ENCODE measurements at places on chromosomes 13 and 19.

- DNase-seq: no peak
Observed at GRCh38 chr19:35447606-35448469, at the start of gene FFAR2. Gene FFAR2, plus strand, starts transcription at chr19:35448257. Its CDS starts 1,458 bp downstream, at chr19:35449715.

DNA sequence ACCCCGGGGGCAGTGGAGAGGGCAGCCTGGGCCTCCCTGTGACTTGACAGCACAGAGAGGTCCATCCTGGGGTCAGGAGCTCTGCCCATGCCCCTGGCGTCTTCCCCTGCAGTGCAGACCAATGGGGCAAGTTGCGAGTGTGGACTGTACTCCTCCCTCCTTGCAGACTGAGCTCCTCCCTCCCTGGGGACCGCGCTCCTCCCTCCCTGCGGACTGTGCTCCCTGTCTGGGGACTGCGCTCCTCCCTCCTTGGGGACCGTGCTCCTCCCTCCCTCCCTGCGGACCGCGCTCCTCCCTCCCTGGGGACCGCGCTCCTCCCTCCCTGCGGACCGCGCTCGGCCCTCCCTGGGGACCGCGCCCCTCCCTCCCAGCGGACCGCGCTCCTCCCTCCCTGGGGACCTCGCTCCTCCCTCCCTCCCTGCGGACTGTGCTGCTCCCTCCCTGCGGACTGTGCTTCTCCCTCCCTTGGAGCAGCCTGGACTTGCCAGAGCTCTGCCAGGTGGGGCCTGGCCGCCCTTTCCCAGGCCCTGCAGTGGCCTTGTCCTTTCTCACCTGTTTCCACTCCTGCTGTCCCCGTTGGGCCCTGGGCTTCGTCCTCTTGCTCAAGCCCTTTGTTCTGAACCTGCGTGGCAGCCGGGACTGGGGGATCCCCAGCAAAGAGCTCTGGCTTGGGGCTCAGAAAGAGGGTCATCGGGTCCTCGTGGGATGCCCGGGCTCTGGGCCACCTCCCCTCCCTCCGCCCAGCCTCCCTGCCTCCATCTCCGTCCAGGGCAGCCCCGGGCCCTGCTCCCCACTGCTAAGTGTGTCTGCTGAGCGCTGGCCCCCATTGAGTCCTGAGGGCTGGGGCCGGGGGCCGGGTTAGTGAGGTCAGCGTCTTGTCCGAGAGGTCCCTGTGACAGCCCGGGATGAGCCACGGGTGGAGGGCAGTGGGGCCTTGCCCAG is 6.8 kb downstream of the GAMT start:
- DNase-seq: no peak

- no peak for DNase-seq
Observed at GRCh38 chr19:4578552-4579248, 19.2 kb upstream of the SEMA6B start.

DNA sequence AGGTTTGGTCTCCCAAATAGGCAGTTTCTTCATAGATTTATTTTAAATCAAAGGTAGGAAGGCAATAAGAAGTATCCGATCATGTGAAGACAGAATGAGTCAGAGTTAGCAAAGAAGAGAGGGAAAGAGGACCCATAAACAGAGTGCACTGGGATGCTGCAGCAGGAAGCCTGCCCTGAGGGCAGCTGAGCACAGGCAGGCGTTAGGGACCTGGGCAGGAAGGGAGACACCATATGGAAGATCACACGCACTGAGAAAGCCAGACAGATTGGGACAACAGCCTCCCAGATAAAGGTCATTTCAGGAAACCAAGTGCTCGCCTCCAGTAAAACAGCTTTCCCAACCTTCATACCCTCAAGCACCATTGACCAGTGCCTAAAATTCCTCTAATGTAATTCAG is 598.0 kb downstream of the EFNB2 start:
- DNase-seq: no peak

DNA sequence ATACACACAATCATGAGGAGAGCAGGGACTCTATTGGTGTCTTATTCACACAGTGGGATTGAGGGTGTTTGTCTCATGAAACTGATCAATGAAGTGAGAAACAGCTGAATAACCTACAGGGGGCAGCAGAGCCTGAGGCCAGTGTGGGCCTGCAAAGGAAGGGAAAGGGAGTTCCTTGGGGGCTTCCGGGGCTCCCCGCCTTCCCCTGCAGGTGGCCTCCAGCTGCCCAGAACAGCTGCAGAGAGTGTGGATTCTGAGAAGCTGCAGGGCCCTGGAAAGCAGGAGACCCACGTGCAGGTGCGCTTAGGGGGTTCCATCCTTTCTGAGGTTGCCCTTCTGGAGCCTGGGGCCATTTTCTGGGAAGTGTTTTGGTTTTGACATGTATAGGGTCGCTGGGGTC is 20.1 kb downstream of the ZNF763 start:
- no peak for DNase-seq

- peak; percentile 85 for DNase-seq
Observed at GRCh38 chr13:51453207-51453958, 547 bp upstream of the INTS6 start.

DNA sequence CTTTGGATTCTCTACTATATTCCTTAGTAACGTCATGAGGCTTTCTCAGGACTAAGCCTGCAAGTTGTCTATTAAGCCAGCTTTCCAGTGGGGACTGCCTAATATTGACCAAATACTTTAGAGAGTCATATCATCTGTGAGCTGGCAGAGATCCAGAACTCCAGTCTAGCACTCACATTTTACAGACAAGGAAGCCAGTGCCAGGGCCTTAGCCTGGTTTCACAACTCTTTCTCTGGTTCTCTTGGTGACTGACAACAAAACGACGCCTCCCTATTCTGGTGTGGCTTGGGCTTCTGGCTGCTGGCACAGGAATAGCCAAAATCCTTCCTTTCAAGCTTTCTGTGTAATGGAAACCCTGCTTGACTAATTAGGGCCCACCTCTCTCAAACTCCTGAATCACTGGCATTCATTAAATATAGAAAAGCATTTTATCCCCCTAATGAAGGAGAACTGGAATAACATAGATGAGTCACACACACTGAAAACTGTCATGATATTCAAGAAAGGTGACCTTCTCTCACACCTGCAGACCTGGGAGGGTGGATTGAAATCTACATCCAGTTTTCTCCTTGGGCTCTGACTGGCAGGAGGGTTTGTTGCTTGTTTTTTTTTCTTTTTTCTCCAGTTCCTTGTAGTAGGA is 75.2 kb upstream of the UBL3 start:
- DNase-seq: peak; percentile 30

DNA sequence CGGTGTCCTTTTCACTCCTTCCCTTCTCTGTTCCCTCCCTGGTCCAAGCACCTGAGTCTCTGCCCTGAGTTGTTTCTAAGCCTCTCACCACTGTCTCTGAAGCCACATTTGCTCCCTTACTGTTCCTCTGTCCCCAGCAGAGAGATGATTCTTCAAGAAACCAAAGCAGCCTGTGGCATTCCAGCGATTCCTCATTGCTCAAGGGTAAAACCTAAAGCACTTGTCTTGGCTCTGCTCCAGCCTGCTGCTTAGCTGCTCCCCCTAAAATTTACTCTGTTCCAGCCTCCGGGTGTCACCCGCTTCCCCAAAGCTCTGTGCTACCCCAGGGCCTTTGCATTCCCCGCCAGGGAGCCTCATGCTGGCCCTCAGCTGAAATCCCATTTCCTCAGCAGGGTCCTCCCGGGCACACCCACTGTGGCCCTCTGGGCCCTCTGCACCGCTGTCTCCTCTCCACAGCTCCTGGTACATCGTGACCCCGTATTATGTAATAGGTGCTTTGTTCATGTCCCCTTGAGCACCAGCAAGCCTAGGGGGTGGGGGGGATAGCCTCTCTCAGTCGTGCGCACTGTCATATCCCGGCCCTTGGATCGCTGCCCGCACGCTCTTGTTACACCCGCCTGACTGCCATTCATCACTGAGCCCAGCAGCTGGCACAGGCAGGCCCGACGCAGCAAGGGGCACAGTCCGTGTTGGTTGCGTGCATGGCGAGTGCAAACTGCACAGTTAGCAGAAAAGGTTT is 15.8 kb downstream of the TECR start:
- peak; percentile 53 for DNase-seq

DNA sequence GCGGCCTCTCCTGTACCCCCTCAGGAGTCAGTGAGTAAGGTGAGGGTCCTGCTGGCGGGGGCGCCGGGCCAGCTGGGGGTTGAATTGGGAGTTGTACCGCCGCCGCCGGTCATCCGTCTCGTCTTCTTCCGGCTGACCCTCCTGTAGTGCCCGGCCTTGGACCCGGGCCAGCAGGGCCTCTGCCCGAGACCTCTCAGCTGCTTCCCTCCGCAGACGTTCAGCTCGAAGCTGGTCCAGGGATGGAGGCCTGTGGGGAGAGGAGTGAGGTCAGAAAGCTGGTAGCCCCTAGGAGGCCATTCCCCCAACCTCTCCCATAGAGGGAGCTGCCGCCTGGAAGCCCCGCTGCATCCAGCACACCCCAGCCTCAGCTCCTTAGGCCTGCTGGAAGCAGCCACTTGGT is 3.8 kb downstream of the LENG1 start:
- DNase-seq: no peak

DNA sequence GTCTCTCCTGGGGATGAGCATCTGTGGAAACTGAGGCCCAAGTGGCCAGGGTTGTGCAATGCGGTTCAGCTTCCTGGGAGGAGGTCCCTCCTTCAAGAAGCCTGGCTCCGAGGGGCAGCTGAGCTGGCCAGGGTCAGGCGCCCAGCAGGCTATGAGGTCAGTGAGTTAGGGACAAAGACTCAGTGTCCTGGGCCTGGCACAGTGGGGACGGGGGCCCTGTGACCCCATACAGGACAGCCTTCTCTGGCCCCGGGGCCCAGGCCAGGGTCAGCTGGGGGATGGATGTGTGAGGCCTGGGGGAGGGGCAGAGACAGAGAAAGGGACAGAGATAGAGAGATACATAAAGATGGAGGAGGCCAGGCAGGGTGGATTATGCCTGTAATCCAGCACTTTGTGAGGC is 3.0 kb upstream of the IL12RB1 start:
- no peak for DNase-seq

DNA sequence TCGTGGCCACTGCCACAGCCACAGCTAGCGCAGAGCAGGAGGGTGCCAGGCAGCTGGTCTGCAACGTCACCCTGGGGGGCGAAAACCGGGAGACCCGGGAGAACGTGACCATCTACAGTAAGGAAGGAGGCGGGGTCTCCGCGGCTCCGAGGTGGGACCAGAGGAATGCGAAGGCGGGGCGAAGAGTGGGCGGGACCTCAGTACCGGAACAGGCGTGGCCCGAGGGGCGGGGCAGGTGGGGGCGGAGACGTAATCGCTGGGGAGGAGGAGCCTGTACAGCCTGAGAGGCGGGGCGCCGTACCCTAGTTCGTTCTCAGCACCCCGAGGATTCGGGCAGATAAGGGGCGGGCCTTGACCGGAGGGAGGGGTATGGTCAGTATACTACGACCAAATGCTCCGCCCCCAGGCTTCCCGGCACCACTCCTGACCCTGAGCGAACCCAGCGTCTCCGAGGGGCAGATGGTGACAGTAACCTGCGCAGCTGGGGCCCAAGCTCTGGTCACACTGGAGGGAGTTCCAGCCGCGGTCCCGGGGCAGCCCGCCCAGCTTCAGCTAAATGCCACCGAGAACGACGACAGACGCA is 2.5 kb downstream of the ICAM5 start:
- peak; percentile 85 for DNase-seq

- no peak for DNase-seq
Observed at GRCh38 chr13:39461685-39462266, 141.2 kb downstream of the LHFPL6 start.

- DNase-seq: no peak
Observed at GRCh38 chr13:93926425-93926824, 553.1 kb downstream of the DCT start.

DNA sequence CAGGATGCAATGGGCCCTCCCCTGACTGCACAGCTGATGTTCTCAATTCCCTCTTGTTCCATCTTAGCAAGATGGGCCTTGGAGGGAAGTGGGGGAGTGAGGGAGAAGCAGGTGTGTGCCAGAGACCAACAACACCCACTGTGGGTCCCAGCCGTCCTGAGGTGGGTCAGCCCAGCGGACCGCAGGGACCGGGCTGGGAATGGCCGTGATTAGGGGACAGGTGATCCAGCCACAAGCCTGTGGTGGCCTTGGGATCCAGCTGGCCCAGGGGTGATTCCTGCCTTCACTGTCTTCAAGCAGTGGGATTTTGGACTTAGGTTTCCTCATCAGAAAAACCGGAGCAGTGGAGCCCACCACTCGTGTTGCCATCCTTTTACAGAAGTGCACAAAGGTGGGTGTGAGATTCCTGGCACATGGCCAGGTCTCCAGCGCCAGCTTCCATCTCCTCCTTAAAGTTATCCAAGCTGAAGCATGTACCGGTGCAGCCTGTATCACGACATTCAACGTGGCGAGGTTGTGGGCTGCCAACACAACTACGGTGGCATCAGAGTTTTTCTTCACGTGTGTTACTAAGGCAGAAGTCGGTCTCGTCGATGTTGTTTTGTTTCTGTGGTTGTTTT is 9.0 kb upstream of the ATP11A start:
- DNase-seq: no peak

- DNase-seq: no peak
Observed at GRCh38 chr13:27012482-27013197, 159.0 kb downstream of the USP12 start.

- no peak for DNase-seq
Observed at GRCh38 chr13:99316657-99317256, 9.6 kb upstream of the GPR183 start.

DNA sequence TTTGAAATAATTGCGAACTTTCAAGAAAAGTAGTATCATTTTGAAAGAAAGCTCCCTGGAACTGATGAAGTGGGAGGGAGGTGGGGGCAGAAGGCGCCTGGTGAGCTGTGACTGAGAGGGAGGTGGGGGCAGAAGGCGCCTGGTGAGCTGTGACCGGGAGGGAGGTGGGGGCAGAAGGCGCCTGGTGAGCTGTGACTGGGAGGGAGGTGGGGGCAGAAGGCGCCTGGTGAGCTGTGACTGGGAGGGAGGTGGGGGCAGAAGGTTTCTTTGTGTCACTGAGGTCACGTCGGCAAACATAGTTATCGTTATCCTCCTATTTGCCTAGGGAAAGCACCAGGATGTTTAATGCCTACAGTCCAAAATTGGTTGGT is 24.2 kb downstream of the C2CD4C start:
- no peak for DNase-seq
